GM20000 (cell line): ENCODE measurements at places on chromosomes 16 and 17.

DNA sequence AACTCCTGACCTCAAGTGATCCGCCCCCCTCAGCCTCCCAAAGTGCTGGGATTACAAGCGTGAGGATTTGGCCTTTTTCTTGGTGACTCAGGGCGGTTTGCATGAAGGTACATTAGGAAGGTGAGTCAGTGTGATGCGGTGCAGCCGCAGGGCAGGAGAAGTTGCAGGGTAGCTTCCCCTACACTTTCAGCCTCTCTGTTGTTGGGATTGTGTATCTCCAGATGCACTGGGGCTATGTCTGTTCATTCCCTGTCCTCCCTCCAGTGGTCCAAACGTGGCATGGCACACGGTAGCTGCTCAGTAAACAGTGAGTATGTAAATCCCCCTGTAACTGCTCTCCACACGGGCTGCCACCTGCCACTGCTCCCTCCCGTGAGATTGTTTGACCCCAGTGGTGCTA is 109.1 kb upstream of the CDC42EP4 start:
- DNase-seq = no peak

GRCh38 chr16:11356573-11357331 is 11.5 kb downstream of the RMI2 start:
- DNase-seq = peak; percentile 68

- no peak for DNase-seq
These were observed 10.9 kb downstream of the LYRM9 start for GRCh38 chr17:27882162-27882840.

GRCh38 chr17:16439811-16440351 is 24.5 kb downstream of the TRPV2 start:
- DNase-seq = no peak

DNA sequence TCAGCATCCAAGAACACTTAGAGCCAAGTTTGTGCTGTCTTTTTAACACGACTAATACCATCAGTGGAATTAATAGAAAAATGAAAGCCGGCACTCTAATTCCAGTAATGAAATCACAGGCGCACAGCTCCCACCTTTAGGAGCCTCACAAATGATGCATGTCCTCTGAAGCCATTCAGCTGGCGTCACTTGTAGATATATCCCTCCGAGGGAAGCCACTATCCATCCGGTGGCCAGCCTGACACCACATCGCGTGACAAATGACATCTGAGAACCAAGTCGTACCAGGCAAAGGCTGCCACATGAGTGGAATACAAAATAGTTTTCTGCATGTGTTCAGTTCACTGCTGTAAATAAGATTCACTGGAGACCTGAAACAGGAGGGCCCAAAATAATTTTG is 205.6 kb downstream of the GRIN2A start:
- no peak for DNase-seq

DNA sequence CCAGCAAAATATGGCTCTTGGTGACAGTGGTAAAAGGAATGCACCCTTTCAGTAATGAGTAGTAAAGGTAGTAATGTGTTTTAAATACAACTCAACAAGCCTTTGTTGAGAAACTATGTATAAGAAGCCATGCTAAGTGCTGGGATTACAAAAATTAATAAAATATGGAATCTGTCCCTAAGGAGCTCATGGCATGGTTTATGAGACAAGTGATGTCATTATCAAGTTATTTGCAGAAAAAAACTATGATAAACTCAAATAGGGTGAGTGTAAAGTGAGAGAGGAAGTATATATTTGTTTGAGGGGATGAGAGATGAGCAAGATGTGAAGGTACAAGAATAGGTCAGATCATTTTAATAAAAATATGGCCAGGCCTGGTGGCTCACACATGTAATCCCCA is 76.9 kb downstream of the NF1 start:
- DNase-seq = no peak

DNA sequence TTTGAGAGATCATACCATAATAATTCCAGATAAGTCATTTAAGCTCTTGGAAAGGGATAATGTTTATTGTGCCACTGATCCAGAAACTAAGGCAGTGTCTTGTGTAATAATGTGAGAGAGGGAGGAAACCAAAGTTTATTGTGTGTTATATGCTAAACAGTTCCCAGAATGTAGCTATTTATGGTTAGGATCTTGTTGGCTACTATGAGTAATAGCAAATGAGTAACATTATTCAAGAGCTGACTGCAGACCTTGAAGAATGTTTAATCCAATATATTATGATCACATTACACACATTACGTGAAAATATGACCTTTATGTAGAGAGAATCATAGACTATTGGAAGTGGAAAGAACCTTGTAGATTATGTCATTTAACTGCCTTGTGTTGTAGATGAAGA is 139.5 kb downstream of the BCAS3 start:
- no peak for DNase-seq

DNA sequence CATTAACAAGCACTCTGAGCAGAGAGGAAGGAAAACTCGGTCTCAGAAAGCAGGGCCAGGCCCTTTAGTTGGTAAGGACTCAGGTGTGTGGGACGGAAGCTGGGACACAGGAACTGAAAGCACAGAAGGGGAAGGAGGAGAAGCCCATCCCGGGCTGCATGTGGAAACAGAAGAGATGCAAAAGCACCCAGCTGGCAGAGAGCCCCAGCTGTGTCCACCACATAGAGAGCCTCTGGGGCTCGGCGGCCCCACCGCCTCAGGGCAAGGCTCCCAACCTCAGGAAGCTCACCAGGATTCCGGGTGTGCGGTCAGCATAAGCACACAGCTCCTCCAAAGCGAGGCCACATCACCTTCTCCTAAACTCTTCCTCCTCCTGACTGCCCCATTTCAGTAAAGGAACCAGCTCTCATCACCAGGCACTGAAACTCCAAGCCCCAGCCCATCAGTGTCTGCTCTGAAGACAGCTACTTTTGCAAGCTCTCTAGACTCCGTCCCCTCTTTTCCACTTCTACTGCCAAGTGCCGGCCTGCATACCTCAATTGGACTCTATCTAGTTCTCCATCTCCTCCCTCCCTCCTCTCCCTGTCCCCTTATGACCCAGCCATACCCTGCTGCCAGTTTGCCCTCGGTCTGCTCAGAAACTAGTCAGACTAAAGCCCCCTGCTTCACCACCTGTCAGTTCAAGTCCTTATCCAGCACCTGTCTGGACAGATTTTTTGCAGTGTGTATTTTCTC is 6.0 kb downstream of the ST3GAL2 start:
- no peak for DNase-seq

DNA sequence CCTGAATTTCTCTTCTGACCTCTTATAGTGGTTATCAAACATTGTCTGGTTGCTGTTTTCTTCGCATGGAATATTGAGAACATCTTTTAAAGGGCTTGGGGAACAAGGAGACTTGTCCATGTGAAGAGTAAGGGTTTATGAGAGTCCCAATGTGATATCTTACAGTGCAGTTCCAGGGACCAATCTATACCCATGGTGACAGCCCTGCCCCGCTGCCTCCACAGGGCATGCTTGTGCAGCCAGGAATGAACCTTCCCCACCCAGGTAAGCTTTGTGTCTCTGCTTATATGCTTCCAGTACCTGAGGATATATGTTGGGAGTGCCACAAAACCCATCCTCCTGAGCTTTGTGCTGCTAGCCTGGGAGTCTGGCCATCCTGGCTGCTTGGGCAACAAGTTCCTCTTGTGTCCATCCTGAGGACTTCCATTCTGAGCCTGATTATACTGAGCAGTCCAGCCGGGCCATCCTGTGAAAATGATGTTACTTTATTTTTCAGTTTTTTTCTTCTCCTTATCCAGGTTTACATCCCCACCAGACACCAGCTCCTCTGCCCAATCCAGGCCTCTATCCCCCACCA is 9.5 kb upstream of the RAPGEFL1 start:
- DNase-seq = no peak

- no peak for DNase-seq
These were observed 21.7 kb downstream of the CENPX start for GRCh38 chr17:82000803-82001570.

DNA sequence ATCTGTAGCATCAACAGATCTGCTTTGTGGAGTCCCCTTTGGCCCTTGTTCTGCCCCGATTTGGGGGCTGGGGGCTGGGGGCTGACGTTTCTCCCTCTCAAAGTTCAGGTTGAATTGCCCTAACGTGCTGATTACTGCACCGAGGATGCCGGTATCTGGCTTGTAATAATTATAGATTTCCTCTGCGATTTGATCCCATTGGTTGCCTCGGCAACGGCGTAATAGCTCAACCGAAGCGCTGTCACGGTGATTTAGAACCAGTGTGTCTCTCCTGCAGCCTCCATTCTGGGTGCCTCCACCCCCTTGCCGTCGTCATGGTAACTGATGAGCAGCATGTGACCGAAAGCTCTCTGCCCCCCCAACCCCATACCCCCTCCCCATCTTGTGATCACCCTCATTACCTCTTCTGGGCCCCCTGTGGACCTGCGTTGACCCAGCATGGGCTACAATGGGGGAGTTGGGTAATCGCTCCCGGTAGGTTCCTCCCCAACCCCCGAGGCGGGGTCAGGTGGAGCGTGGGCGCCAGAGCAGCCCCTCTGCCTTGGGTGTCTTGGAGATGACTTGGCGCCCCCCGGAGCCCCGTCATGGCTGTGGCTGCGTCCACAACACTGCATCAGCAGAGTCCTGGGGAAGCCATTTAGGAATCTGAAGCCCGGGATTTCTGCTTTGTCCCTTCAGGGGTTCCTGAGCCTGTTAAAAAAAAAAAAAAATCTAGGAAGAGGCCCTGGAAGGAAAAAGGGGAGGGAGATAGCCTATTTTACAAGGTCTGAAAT is 38.4 kb downstream of the ABAT start:
- no peak for DNase-seq

GRCh38 chr17:46182961-46183360 is 10.3 kb downstream of the KANSL1 start:
- DNase-seq = no peak

GRCh38 chr16:88289561-88289960 is 93.2 kb upstream of the ZNF469 start:
- DNase-seq = no peak

DNA sequence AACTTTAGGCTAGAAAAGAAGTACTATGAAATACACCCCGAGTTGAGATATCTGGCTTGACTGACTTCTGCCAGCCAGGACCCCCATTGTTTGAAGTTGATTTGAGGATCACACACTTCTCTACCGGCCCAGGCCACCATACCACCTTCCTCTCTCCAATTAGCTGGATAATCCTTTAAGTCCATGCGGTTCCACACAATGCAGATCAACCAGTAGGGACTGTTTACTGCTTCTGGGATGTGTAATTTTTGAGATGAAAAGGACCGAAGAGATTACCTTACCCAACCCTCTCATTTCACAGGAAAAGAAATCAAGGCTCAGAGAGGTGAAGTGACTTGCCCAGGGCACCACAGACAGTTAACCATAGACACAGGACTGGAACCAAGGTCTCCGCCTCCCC is 20.5 kb downstream of the ERN1 start:
- DNase-seq = no peak

GRCh38 chr16:65657556-65657955 is 535.7 kb upstream of the CDH11 start:
- no peak for DNase-seq
